ENCODE measurements at places on chromosomes 2 and 18.

GRCh38 chr2:68766376-68766845 is 31.8 kb downstream of the ARHGAP25 start:
- no peak for DNase-seq

GRCh38 chr2:13604951-13605661 is 888.4 kb downstream of the TRIB2 start:
- DNase-seq, result no peak

DNA sequence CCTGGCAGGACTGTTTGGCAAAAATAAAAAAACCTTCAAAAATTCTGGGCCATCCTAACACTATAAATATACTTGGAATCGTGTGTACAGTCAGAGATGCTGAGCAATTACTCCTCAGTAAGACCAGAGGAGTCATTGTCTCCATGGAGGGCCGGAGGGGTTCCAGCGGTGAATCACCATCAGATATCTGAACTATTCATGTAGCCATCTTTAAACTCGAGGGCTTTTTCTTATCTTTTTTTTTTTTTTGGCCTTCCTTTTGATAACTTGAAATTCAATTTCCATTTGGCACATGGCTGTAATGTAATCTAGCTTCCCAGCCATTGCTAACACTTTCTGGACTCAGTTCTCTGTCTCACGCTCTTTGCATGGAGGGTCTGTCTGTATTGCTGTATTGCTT is 7.4 kb upstream of the FHL2 start:
- peak; percentile 81 for DNase-seq

GRCh38 chr18:61894751-61895524 is 2.1 kb upstream of the RNF152 start:
- DNase-seq, result no peak

GRCh38 chr2:145631561-145631960 is 1111.6 kb upstream of the ZEB2 start:
- DNase-seq, result peak; percentile 7

DNA sequence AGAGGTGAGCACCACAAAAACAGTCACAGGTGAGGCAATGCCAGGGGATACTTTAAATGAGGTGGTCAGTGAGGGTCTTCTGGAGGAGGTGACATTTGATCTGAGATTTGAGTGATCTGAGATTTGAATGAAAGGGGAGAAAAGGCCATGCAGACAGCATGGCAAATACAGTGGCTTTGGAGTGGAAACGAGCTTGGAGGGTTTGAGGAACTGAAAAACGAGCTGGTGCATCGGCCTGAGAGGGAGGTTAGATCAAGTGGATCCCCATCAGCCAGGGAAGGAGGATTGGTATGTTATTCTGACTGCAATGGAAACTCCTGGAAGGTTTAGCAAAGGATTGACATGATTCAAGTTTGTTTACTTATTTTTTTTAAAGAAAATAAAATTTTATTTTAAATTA is 245.1 kb downstream of the KCNS3 start:
- DNase-seq, result no peak

DNA sequence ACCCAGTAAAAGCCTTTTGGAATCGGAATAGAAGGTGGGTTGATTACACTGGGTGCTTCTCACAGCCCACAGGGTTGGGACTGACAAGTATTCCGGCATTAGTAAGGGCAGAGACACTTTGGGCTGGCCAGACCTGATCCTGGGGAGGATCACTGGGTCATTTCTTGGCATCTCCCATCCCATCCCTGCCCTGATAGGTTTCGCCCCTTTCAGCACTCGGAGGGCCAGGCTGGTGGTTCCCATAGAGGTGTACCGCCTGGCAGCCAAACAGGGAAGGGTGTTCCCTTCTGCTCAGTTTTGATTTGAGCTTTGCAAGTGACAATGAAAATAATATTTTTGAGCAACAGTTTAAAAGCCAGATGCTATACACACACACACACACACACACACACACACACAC is 37.3 kb downstream of the CYP1B1 start:
- no peak for DNase-seq

GRCh38 chr2:99444222-99444621 is 45.6 kb downstream of the REV1 start:
- DNase-seq, result no peak

DNA sequence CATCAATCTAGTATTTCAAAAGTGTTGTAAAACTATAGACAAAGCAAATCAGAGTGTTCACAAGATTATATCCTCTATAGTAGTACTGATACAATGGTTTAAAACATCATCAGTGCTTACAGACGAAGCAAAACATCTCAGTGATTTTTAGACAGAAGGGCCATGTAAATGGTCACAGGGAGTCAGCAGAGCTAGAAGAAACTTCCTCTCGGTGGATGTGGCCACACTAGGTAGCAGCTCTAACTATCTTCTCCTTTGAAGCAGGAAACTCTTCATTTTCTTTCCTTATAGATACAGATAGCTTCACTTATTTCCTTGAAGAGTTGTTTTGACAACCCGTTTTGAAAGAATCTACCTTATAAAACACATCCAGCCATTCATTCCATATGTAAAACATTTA is 80.4 kb upstream of the CD226 start:
- no peak for DNase-seq

DNA sequence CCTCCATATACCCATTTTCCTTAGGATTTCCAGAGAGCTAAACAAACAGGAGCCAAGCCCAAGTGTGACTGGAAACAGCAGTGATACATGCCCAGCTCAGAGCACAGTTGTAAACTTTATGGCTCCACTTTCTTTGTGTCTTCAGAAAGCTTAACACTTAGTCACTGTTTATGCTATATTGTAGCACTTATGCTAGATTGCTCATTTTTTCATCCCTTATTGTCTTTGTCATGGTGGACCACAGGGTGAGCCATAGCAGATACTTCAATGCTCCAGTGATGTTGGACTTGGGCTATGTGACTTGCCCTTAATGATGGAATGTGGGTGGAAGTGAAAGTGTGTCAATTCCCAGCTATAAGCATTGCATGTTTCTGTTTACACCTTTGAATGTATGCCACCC is 401.6 kb downstream of the METTL4 start:
- DNase-seq, result no peak

- DNase-seq, result no peak
Observed at GRCh38 chr2:57947398-57947797, 99.2 kb upstream of the VRK2 start.

- DNase-seq, result no peak
Observed at GRCh38 chr2:174662859-174663258, 65.3 kb upstream of the WIPF1 start.

DNA sequence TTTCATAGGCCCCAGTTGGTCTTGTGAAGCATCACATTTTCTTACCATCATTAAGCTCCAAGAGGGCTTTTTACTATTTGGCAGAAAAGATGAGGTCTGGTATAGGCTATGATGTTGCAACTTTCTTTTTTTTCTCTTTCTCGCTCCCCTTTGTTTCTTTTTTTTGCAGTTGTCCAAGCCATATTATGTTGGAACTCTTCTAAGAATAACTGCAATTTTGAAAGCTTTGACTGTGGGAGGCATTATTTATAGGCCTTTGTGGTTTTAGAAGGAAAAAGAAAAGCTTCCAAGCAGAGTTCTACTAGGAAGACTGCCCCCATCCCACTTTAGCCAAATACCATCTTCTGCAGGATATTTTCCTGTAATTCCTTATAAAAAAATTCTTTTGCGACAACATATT is 571.6 kb downstream of the ARHGAP15 start:
- no peak for DNase-seq

DNA sequence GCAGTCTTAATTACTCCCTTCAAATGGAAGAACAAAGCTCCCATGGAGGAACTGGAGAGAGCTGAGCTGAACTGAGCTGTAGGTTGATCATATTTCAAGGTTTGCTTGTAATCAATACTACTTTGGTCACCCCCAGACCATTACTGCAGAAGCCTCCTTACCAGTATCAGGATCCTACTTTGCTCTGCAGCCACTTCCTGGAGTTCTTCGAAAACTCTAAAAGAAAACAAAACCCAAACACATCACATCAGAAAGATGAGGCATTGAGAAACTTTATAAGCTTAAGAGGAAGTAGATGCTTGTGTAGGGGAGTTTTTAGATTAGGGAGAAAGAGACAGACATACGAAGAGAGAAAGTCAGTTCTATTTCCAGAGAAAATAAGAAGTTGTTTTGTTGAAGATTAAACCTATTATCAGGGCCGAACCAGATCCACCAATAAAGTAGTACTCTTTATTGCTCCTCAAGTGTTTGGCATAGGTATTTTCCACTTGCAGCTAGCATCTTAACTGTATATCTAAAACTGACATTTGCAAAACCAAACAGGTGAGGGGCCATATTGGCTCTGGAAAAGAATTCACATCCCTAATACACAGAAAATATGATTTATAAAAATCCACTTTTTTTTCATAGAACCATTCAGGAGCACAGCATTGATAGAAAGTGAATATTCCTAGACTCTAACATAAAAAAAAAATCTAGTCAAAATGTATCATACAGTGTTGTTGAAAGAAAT is 166.9 kb upstream of the KLF7 start:
- DNase-seq, result no peak

Data from AG20443 (cell line).